ENCODE measurements at places on chromosomes 3 and 15.

- no peak for DNase-seq
Measured at GRCh38 chr15:70259640-70260508, 162.2 kb upstream of the TLE3 start.

DNA sequence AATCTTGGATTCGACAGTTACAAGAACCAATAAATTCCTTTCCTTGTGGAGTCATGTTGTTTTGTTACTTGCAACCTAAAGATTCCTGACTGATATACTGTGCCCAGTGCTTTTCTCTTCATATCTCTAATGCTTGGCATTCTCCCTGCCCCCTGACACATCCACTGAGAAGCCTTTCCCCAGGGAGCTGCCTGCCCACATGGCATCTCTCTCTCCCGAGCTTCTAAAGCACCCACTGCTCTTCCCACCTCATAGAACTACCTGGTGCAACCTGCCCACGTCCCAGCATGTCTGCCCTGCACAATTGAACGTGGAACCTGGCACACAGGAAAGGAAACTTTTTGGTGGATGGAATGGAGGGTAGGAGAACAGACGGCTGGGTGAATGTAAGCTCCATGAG, 6.8 kb downstream of the CYP8B1 start:
- no peak for DNase-seq

DNA sequence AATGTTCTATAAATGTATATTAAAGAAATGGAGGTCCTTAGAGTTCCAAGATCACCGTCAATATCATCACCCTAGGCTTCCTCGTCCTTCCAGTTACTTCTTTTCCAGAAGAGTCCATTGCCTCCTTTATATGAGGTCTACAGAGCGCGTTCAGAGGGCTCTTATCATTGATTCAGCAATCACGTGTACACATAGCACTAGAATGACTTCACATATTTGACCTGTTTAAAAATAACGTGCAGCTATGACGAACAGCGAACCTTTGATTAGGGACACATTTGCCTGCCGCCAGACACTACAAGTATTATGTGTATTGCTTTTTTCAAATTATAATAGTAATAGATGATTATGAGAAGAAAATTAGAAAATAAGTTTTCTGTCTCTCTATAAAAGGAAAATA, 26.0 kb downstream of the IGF1R start:
- no peak for DNase-seq

- no peak for DNase-seq
Measured at GRCh38 chr3:39065197-39065596, 13.4 kb downstream of the WDR48 start.

GRCh38 chr3:57779666-57780065, 23.6 kb downstream of the SLMAP start:
- DNase-seq, result no peak

- no peak for DNase-seq
Measured at GRCh38 chr15:31243895-31244294, 82.7 kb upstream of the KLF13 start.

DNA sequence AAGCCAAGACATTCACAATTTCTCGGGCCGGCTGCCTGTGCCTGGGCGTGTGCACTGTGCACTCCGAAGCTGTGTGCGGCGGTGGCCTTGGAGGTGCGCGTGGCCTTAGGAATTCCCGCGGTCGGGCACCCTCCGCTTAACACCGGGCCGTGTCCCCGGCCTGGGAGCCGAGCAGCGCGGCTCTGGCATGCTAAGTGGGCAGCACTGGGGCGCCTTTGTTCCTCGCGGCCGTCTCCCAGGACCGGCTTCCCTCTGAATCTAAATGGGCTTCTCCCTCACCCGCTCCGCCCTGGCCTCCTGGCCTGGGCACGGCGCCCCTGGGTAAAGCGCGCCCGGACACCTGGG, 498 bp upstream of the ARNT2 start:
- no peak for DNase-seq

DNA sequence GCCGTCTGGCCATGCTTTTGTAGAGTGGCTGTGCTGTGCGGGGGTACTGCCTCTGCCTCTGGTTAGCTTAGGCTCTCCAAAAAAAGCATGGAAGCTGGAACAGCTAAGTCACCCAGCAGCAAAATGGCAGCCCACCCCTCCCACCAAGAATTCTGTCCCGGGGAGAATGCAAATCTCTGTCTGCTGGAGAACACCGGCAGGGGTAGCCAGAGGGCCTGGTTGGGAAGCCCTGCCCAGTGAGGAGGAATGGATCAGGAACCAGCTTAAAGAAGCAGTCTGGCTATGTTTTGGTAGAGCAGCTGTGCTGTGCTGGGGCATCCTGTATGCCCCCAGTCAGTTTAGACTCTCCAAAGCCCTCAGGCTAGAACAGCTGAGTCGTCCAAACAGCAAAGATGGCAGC, 56.2 kb upstream of the PTPRG start:
- DNase-seq, result no peak

DNA sequence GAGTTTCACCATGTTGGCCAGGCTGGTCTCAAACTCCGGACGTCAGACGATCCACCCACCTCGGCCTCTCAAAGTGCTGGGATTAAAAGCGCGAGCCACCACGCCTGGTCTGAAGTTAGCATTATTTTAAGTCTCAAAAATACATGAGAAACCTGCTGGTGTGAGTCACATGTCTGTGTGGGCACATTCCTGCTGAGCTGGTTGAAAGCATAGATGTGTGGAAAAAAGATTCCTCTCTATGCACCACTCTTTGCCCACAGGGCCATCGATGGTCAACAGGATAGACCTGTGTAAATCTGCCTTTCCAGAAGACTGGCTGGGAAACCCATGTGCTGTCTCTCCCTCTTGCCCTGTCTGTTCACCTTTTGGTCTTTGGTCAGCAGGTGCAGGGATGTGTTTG, 63.5 kb downstream of the CHRD start:
- no peak for DNase-seq

GRCh38 chr3:38235466-38235865, 30.1 kb upstream of the SLC22A13 start:
- DNase-seq, result no peak

- no peak for DNase-seq
Measured at GRCh38 chr3:97991293-97991682, 19.1 kb upstream of the RIOX2 start.

- DNase-seq, result no peak
Measured at GRCh38 chr15:87604857-87605446, 651.6 kb downstream of the NTRK3 start.

DNA sequence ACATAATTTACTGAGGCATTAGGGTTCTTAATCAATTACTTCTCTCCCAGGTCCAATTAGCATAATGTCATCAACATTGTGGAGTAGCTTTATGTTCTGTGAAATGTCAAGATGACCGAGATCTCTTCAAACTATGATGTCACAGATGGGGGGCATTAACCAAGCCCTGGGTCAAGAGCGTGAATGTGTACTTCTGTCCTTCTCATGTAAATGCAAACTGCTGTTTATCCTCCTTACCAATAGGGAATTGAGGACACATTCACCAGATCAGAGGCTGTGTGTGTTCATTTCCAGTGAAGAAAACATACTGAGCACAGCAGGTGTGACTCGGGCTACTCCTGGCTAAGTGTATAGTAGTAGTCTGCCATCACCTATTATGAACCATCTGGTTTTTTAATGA, 177.9 kb downstream of the MINAR1 start:
- DNase-seq, result no peak

DNA sequence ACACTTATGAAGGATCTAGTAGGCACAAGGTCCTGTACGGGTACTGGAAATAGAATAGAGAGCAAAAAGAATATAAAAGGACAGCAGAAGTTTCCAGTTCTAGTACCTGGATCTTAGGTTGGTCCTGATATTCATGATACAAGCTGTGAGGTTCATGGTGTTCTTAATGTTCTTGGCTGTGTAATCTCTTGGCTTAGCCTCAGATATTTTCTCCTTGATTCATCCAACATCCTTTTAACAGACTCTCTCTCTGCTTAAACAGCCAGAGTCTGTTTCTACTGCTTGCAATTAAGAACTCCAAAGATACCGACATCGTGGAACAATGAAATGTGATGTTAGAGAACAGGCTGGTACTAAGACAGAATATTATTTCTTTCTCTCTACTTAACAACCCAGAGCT, 49.9 kb downstream of the CNTN3 start:
- DNase-seq, result no peak

GRCh38 chr3:169122416-169122815, 541.1 kb downstream of the MECOM start:
- no peak for DNase-seq

- no peak for DNase-seq
Measured at GRCh38 chr3:170159459-170159858, 22.1 kb downstream of the PHC3 start.

DNA sequence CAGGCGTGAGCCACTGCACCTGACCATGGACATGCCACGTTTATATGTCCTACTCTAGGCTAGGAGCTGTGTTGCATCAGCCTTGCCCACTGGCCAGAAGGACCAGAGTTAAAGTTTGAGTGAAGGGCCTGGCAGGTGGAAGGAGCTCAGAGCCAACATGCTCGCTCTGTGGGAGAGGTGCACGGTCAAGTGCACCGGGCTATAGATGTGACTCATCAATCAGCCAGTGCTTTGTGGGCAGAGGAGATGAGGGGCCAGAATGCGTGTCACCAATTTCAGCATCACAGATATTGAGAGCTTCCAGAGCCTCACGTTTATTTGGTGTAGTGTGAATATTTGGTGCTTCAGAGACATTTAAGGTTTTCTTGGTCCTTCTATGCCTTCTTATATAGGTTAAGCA, 137.3 kb upstream of the KBTBD8 start:
- no peak for DNase-seq
